Aorta (tissue), 5 donors: ENCODE measurements at places on chromosomes 6 and 20. TPM values are rescaled to one million over a fixed set of nuclear protein-coding genes. Genes with fewer than 3 reads are reported as not detected.

OPRM1 gene
- not detected for total RNA-seq

NMBR gene
- not detected for total RNA-seq

C6orf141 gene
- 9.6 TPM for total RNA-seq

UNC5CL gene
- total RNA-seq: 1.4 TPM

TNFRSF6B gene
- total RNA-seq: 5.9 TPM

KCNB1 gene
- total RNA-seq: 2.0 TPM

RFX6 gene
- not detected for total RNA-seq

TAGAP gene
- total RNA-seq: 5.1 TPM

DAAM2 gene
- total RNA-seq: 61.5 TPM

IRF4 gene
- 1.6 TPM for total RNA-seq

FGD2 gene
- 19.9 TPM for total RNA-seq

AGER gene
- total RNA-seq: 12.7 TPM

TTLL9 gene
- 0.19 TPM for total RNA-seq

TFAP2B gene
- not detected for total RNA-seq

NNAT gene
- not detected for total RNA-seq

SUPT3H gene
- total RNA-seq: 6.8 TPM
